ENCODE measurements at places on chromosomes 5 and 9. TPM values are rescaled to one million over a fixed set of nuclear protein-coding genes. Genes with fewer than 3 reads are reported as not detected.

The PCDHGC4 gene
- 2.5 TPM for polyA plus RNA-seq

The ROPN1L gene
- polyA plus RNA-seq, result 8.1 TPM

The TICAM2 gene
- polyA plus RNA-seq, result 6.5 TPM

The ADGRV1 gene
- 11.8 TPM for polyA plus RNA-seq

The MOB3B gene
- 16.8 TPM for polyA plus RNA-seq

The EGFLAM gene
- 14.8 TPM for polyA plus RNA-seq

The CDX1 gene
- polyA plus RNA-seq, result 0.13 TPM

The PRUNE2 gene
- 3.3 TPM for polyA plus RNA-seq

The GLE1 gene
- polyA plus RNA-seq, result 26.3 TPM

The CYLC2 gene
- polyA plus RNA-seq, result not detected

The LVRN gene
- 1.4 TPM for polyA plus RNA-seq

The WNT8A gene
- polyA plus RNA-seq, result not detected

The MEGF10 gene
- 1.8 TPM for polyA plus RNA-seq

The GRXCR2 gene
- not detected for polyA plus RNA-seq

The FOXD4L4 gene
- not detected for polyA plus RNA-seq

The PCDHB11 gene
- 2.9 TPM for polyA plus RNA-seq

The CDH18 gene
- 1.0 TPM for polyA plus RNA-seq

The LRRC19 gene
- 0.26 TPM for polyA plus RNA-seq

The GPR150 gene
- polyA plus RNA-seq, result 0.12 TPM

The PPP3R2 gene
- polyA plus RNA-seq, result not detected

The IL11RA gene
- polyA plus RNA-seq, result 92.5 TPM

The SPOCK1 gene
- polyA plus RNA-seq, result 0.55 TPM

The SLC6A19 gene
- 0.13 TPM for polyA plus RNA-seq

The IFNA17 gene
- not detected for polyA plus RNA-seq

The NRG2 gene
- 7.4 TPM for polyA plus RNA-seq

The ABCA2 gene
- 33.2 TPM for polyA plus RNA-seq

The SMIM33 gene
- not detected for polyA plus RNA-seq

The ENG gene
- polyA plus RNA-seq, result 61.2 TPM

The IFNA13 gene
- 0.13 TPM for polyA plus RNA-seq

The SPATA31D4 gene
- not detected for polyA plus RNA-seq

The CENPK gene
- polyA plus RNA-seq, result 64.2 TPM

The TTC39B gene
- polyA plus RNA-seq, result 12.3 TPM

The HMMR gene
- 17.0 TPM for polyA plus RNA-seq

The LSM11 gene
- polyA plus RNA-seq, result 5.7 TPM

The TAF11L10 gene
- not detected for polyA plus RNA-seq

The MYMK gene
- 0.37 TPM for polyA plus RNA-seq

The TRIO gene
- 83.4 TPM for polyA plus RNA-seq

The BRINP1 gene
- 0.22 TPM for polyA plus RNA-seq

The CCDC192 gene
- 0.58 TPM for polyA plus RNA-seq

The PCDHB2 gene
- 11.9 TPM for polyA plus RNA-seq

The SARDH gene
- 9.8 TPM for polyA plus RNA-seq

The FCHSD1 gene
- polyA plus RNA-seq, result 18.7 TPM

The LCN15 gene
- 0.07 TPM for polyA plus RNA-seq

The AP3S1 gene
- 158 TPM for polyA plus RNA-seq

The REEP2 gene
- polyA plus RNA-seq, result 1.9 TPM

The PIP5K1B gene
- polyA plus RNA-seq, result 3.6 TPM

The PCDHA9 gene
- 0.05 TPM for polyA plus RNA-seq

The SYNPO gene
- 18.1 TPM for polyA plus RNA-seq

The GALT gene
- polyA plus RNA-seq, result 61.6 TPM

The GRM6 gene
- 2.1 TPM for polyA plus RNA-seq

The UBE2QL1 gene
- polyA plus RNA-seq, result 0.21 TPM

The FOXD4L5 gene
- not detected for polyA plus RNA-seq

The SPEF2 gene
- polyA plus RNA-seq, result 54.1 TPM

The SGCD gene
- 12.7 TPM for polyA plus RNA-seq

The PCDHGA5 gene
- polyA plus RNA-seq, result 2.7 TPM

The CCDC187 gene
- 0.65 TPM for polyA plus RNA-seq

The DNAH5 gene
- 2.2 TPM for polyA plus RNA-seq

The NUTM2F gene
- polyA plus RNA-seq, result not detected

All from right lung (tissue), 10 donors.